NCI-H1048 (cell line): ENCODE measurements at places on chromosomes 13 and 19.

GRCh38 chr13:97492257-97492656 is 58.3 kb downstream of the RAP2A start:
- no peak for DNase-seq

DNA sequence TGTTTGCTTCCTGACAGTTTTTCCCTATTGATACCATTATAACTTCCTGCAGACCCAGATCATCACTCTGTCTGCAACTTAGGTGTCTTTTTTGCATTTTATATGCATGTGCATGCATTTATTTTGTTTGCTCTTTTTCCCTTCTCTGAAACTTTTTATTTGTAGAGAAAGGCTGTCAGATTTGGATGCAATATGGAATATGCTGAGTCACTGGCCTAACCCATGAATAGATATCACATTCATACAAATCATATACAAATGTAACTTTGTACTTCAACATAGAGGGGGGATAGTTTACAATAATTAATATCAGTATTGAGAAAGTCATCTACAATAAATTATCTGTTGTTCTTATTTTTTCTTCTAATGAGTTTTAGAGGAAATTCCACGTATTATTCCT is 1465.0 kb downstream of the EFNB2 start:
- no peak for DNase-seq

DNA sequence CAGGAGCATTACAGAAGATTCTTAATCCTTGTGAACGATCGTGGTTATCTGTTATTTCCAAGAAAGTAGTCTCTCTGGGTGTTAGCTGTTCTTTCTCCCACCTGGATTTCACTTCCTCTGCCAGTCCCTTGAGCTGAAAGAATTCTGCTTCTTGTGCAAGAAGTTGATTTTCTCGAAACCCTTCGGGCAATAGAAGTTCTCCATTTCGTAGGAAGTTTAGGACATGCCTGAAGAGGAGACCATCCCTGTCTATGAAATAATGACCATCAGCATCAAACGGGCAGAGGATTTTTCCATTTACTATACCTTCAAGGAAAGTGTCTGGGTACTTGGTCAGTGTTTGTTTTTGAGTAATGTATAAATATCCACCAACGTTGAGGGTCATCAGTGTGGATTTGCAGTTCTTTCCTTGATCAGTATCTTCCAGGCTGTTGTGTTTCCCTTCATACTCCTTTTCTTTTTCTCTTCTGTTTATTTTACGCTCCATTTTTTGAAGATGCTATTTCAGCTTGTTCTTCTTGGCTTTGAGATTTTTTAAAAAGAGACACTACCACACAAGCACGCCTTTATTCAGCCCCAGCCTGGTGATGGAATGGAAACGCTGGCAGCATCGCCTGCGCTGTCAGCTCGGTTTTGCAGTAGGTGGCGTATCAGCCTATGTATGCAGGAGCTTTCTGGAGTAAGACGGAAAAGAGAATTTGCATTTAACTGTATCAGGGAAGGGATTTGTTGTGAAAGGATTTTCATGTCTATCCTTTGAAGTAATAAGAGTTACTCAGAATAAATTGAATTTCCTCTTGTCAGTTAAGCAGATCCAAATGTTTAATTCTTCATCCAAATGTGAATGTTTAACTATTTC is 6.5 kb downstream of the KCTD4 start:
- DNase-seq, result no peak

GRCh38 chr19:8355631-8356402 is 8.1 kb upstream of the ANGPTL4 start:
- DNase-seq, result no peak

GRCh38 chr13:101767131-101767530 is 314.7 kb downstream of the ITGBL1 start:
- no peak for DNase-seq

DNA sequence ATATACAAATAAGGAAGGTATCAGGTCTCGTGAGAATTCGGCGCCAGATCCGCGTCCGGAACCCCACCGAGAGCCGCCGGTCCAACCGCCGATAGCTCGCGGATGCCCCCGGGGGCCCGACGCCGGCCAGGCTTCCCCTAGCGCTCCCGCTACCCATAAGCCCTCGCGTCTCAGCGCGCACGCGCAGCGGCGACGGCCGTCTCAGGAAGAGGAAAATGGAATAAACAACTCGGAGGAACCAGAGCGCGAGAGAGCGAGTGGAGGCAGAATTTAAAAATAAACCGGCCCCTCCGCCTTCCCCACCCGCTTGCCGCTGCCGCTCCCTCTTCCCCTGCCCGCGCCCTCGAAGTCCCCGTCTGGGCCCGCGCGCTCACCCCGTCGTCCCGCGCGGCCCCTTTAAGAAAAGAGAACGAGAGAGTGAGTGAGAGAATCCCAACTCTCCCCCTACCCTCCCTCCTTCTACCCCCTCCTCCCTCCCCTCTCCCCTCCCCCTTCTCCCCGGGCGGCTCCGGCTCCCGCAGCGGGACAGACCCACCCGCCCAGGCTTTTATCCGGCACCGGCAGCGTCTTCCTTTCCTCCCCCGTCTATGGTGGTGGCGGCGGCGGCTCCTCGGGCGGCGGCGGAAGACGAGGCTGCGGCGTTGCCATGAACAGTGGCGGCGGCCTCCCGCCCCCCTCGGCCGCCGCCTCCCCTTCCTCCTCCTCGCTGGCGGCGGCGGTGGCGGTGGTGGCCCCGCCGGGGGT is at the start of gene PAN3:
Gene PAN3, plus strand, starts transcription at position 534 of the 744 bp plus-strand sequence. Its CDS starts 113 bp downstream, at position 647.
- DNase-seq, result peak; percentile 88

DNA sequence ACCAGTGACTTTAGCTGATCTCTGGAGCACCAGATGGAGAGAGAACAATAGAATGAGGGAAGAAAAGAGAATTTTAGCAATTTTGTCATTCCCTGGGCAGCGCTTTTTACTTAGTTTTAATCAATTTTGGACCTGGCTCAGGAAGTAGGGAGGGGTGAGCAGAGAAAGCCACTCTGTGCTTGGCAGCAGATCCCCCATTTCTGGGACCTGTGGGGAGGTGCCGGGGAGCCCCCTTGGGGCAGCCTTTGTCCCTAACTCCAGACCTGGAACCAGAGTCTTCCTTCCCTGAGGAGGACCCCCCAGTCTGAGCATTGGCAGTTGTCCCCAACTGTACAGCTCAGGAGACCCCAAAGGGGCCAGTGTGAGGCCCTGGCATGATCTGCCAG is 10.5 kb downstream of the LYL1 start:
- DNase-seq, result no peak

- DNase-seq, result no peak
Measured at GRCh38 chr19:3606174-3606689, 443 bp downstream of the TBXA2R start.

DNA sequence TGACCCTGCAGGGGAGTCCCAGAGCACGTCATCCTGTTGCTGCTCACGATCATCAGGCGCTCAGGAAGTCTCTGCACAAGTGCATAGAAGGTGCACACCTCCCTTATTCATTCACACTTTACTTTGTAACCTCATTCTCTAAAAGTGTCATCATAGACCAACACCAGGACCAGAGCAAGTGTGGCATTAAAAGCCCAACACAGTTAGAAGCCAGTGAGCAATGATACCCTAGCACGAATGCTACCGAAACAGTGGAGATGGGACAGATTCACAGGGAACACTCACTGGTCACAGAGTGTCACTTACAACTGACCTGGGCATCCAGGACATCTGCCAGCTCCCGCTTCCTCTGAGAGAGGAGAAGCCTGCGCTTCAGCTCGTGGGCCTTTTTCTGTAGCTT is 17.0 kb downstream of the HAUS8 start:
- DNase-seq, result no peak

- DNase-seq, result no peak
Measured at GRCh38 chr13:93412676-93413075, 186.1 kb downstream of the GPC6 start.

DNA sequence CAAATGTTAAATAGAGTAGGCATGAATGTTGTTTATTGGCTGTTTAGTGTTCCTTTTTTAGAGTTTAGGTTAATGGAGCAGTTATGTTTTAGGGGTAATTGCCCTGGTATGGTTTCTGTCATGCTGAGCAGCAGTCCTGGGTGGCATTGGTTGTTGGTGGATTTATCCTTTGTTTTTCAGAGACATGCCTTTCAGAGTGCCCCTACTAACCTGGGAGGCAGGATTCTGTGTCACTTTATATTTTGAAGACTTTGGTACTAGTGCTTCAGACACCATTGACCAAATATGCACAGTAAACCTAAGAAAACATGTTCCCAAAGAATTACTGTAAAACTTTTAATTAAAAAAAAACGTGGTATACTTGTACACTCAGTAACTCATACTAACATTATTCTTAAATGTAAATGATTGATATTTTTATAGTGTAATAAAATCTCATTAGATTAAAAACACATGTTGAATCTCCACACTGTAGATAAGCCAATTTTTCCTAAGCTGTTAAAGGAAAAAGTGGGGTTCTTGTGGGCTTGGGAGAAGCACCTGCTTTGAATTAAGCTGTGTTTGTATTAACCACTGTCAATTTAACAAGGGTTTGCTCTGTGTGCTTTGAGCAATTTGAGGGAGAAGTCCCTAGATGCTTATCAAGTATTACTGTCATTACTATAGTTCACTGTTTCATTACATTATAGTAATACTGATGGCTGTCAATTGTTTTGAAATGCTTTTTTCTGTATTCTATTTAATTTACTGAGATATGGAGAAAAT is 133.2 kb downstream of the LMO7 start:
- DNase-seq, result no peak

DNA sequence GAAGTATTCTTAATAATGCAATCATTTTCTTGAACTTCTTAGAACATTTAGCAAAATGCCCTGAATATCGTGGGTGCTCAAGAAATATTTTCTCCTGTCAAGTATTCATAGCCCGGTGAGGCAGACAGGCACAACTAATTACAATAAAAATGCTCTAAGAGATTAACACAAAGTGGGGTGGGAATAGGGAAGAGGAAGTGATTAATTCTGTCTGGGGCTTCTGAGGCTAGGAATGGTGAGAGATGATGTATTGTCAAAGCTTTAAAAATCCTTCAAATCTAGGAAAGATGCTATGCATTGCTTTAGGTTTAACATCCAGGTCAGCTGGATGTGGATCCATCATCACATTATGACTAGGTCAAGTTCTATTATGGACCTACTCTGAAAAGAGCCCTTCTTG is 66.9 kb upstream of the POSTN start:
- DNase-seq, result no peak

GRCh38 chr13:50365408-50366391 is 350.5 kb downstream of the KCNRG start:
- DNase-seq, result no peak

DNA sequence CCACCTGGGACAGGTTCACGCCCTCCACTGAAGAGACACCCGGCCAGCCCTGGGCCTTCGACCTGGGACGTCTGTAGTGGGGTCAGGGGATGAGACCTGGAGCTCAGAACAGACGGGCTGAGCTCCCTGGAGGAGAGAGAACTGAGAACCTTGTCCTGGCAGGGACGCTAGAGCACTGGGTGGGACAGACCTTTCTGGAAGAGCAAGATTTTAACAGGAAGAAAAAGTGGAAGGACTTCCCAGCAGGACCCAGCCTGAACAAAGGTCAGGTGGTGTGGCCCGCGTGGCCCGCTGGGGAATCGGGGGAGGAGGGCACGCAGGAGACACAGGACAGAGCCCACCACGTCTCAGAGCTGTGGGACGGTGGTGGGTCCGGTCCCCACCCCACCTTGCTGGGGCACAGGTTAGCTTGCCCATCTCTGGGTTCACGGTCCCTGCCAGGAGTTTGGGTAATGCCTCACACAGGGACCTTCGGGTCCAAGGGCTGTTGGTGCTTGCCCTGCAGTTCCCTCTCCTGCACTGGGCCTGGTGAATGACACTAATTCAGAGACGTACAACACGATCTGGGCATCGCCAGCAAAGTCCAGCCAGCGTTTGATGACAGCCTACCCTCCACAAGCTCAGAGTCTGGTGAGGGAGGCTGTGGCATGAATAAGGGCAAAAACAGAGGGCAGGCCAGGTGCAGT is 1.2 kb upstream of the EFNA2 start:
- no peak for DNase-seq

DNA sequence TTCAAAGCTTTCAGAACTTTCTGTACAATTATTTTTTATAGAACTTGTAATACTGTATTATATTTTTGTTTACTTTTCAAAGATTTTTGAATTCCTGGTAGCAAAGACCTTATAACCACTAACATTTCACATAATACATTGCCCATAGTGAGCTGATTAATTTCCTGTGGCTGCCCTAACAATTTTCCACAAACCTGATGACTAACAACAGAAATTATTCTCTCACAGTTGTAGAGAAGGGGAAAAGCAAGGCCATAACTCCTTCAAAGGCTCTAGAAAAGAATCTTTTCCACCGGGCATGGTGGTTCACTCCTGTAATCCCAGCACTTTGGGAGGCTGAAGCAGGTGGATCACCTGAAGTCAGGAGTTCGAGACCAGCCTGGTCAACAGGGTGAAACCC is 19.1 kb downstream of the KLF12 start:
- DNase-seq, result no peak

- DNase-seq, result no peak
Measured at GRCh38 chr13:91369441-91369831, 21.9 kb downstream of the MIR17HG start.

- DNase-seq, result no peak
Measured at GRCh38 chr13:110475117-110475516, 86.4 kb downstream of the RAB20 start.

DNA sequence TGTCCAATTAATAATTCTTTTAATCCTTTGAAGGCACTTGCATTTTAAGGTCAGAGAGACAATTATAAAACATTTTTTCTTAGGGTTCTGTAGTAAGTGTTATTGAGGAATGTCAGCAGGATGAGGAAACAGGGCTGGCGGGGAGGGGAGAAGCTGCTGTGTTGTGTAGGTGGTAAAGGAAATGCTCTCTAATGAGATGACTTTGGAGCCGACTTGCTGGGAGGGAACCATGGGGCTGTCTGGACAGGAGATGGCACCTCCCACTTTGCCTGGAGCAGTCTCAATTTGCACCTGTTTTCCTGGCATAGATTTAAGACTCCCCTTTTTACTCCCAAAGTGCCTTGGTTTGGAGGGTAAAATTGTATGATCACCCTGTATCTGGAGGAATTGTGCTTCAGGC is 230.4 kb downstream of the ATP8A2 start:
- no peak for DNase-seq

- no peak for DNase-seq
Measured at GRCh38 chr13:108508263-108508662, 121.1 kb upstream of the MYO16 start.

DNA sequence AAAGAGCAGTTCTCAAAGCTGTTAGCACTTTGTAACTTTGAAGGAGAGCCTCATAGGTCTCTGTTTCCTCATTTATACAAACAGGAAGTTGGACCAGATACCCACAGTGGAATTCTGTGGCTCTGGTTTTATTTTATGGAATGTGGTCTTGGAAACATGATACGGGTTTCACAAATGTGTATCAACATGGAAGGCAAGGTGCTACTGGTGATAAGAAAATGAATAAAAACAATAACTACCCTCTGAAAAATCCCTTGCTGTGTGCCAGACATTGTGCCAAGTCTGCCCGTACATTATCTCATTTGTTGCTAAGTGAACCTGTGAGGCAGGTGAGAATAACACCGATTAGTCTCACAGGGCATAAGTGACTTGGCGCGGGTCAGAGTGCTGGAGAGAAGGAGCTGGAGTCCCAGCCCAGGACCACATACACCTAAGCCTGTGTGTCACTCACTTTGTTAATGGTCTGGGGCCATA is 45.0 kb upstream of the RNF113B start:
- no peak for DNase-seq
